ENCODE measurements at places on chromosomes 1 and 21.

- H3K36me3 ChIP-seq = no peaks in the 10 kb centered on the region
- H3K4me1 ChIP-seq = peaks cover 58% of the 10 kb centered on the region
- peak overlapping the region; percentile 95 for H3K4me3 ChIP-seq
Measured at GRCh38 chr1:15616373-15617172, 685 bp upstream of the DDI2 start.

DNA sequence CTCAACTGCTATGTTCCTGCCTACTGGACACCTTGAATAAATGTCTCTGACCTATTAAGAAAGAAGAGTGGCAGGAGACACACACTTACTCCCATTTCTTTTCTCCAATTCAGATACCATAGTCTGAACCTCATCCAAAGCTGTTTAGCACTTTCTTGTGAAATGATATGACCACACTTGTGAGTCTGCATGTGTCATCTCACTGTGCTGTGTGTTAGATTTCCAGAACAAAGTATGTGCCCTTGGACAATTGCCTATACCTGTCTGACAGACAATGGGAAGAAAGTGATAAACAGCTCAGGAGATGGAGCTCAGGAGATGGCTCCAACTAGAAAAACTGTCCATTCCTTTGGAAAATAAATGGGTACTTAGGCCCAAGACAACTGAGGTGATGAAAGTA lies 48.4 kb downstream of the USP48 start:
- H3K4me3 ChIP-seq = no peak overlapping the region
- H3K27ac ChIP-seq = no peak overlapping the region
- H3K4me1 ChIP-seq = peaks cover 1% of the 10 kb centered on the region
- H3K27me3 ChIP-seq = no peaks in the 10 kb centered on the region
- no peak for DNase-seq

DNA sequence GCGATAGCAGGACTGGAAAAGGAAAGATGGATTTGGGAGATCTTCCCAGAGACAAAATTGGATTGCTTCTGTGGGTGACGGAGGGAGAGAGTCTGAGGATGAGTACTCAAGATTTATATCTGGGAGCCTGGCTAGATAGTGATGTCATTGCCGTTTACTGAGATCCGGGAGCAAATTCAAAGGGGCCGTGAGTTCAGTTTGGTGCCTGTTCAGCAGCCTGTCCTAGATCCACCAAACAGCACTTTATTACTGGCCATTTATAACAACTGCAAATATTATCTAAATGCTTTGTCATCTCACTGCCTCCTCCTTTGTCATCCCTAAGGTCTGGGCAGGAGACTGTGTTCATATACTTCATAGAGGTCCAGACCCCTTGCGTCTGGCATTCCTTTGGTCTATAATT lies 29.2 kb downstream of the MAPKAPK2 start:
- DNase-seq = no peak
- H3K36me3 ChIP-seq = peaks cover 5% of the 10 kb centered on the region
- H3K27ac ChIP-seq = peak overlapping the region; percentile 12
- H3K27me3 ChIP-seq = no peaks in the 10 kb centered on the region
- H3K4me3 ChIP-seq = no peak overlapping the region

DNA sequence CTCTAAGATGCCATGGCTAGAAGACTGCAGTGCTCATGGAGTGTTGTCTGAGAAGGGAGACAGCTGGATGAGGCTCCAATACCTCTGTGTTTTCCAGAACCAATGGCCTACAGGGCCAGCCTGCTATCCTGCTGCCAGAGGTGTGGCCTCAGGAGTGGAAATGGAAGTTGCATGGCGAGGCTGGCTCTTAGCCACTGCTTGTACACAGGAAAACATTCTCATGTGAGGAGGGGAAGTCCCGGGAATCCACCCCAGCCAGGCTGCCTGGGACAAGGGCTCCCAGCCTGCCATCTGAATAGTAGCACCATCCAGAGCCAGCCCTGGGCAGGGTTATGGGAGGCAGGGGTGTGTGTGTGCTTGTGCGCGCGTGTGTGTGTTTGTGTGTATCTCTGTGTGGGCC lies 56.5 kb downstream of the SDC3 start:
- no peak for DNase-seq
- H3K36me3 ChIP-seq = no peaks in the 10 kb centered on the region
- H3K4me3 ChIP-seq = no peak overlapping the region
- H3K27me3 ChIP-seq = peaks cover 7% of the 10 kb centered on the region
- H3K27ac ChIP-seq = peak overlapping the region; percentile 53
- peaks cover 53% of the 10 kb centered on the region for H3K4me1 ChIP-seq

DNA sequence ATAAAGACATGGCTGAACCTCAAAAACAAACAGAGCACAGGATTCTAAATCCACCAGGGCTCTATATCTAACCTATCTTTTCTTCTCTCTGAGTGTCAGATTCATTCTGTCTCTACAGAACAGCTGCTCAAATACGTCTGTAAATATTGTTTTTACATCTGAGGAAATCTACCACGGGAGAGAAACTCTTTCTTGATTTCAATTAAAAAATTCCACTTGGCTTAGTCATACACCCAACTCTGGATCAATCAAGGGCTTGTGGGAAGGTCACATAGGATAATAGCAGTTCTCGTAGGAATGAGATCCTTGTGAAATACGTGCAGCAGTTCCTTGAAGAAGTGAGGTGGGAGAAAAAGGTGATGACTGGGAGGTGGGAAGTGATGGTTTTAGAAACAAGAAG lies 1355.7 kb upstream of the ADGRL2 start:
- no peaks in the 10 kb centered on the region for H3K27me3 ChIP-seq
- no peak overlapping the region for H3K27ac ChIP-seq
- no peak overlapping the region for H3K4me3 ChIP-seq
- H3K36me3 ChIP-seq = no peaks in the 10 kb centered on the region

DNA sequence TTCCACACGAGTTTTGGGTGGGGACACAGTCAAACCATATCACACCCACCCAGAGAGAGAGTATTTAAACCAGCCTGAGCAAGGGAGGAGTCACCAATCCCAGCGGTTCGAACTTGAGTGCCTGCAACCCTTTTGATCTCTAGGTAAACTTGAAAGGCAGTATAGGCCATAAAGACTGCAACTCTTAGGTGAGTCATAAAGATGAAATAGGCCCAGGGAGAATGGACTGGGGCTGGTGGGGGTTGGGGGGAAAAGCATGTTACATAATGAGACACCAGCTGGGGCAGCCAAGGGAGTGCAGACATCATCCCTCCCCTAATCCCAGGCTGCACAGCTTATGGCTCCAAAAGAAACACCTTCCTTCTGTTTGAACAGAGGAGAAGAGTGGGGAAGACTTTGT lies 99.8 kb upstream of the LHX8 start:
- no peak overlapping the region for H3K27ac ChIP-seq
- DNase-seq = no peak
- no peak overlapping the region for H3K4me3 ChIP-seq
- no peaks in the 10 kb centered on the region for H3K27me3 ChIP-seq
